ENCODE measurements at places on chromosomes 7 and 10.

GRCh38 chr10:8852546-8852945, 798.1 kb downstream of the GATA3 start:
- DNase-seq = no peak

DNA sequence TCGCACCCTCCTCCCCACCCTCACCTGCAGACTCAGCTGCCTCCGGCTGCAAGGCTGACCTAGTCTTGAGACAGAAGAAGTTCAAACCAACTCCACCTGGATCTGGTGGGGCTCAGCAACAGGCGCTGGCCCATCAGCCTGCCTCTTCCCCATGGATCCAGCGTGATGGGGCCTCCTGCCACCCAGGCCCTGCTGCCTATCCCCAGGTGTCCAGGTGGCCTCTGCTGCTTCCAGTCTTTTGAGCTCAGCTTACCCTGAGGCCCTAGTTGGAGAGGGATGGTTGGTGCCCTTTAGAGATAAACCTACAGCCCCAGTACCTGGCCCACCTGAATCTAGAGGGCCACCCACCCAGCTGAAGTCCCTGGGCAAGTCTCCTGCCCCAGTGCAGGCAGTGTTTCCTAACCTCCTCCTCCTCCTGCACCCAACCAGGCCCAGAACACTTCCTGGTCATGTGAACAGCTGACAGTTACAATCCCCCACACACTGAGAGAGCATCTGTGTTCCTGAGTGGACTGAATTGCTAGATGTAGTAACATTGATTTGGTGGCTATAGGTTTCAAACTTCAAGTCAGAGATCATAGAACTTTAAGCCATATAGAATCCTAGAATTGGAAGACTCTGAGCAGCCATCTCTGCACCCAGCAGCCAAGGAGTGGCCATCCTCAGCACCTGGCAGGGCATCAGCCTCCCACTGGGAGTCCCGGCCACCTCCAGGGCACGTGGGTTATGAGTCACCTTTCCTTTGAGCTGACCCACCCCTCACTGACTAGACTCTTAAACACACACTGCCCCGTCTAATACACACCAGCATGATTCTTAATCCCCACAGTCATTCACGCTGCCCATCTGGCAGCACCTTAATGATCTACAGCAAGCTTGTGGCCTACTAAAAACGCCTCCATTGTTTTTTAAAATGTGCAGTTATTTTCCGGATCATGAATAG, 51.9 kb downstream of the ALOX5 start:
- DNase-seq = no peak

DNA sequence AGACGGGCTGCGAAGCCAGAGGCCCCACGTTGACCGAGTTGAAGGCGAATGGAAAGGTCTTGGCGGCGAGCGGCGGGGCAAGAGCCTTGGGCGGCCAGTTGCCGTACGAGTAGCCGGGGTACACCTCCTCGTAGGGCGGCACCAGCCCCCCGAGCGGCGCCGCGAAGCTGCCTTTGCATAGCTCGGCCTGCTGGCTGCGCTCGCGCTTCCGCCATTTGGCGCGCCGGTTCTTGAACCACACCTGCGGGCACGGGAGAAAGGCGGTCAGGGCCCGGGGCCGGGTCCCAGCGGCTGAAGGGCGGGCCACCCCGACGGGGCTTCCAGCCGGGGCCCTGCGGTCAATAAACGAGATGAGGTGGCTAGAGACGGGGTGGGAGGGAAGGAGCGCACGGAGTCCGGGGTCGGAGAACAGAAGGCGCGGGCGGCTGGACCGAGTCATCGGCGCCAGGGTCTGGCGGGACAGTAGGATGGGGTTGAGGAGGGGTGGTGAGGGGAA, 4.8 kb downstream of the ELOVL3 start:
- DNase-seq = no peak

GRCh38 chr7:132743974-132744373, 167.7 kb upstream of the PLXNA4 start:
- no peak for DNase-seq

GRCh38 chr7:46746695-46747687, 825.9 kb upstream of the IGFBP3 start:
- no peak for DNase-seq

DNA sequence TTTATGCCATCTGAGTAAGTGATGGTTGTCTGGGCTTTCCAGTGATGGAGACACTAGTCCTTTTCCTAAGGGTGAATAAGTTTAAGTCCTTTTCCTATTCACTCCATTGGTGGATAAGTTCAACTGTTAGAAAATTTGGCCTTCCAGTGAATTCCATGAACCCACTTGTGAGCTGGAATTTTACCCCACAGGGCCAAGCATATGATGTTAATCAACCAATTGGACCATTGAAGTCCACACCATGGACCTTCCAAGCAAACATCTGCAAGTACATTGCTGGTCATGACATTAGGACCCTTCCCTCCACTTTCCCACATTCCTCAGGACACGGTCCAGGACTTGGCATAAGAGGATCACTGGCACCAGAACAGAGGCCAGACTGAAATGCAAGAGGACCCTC, 381.4 kb downstream of the RPS24 start:
- DNase-seq = no peak

- no peak for DNase-seq
Measured at GRCh38 chr7:952548-953441, 1.7 kb downstream of the ADAP1 start.

DNA sequence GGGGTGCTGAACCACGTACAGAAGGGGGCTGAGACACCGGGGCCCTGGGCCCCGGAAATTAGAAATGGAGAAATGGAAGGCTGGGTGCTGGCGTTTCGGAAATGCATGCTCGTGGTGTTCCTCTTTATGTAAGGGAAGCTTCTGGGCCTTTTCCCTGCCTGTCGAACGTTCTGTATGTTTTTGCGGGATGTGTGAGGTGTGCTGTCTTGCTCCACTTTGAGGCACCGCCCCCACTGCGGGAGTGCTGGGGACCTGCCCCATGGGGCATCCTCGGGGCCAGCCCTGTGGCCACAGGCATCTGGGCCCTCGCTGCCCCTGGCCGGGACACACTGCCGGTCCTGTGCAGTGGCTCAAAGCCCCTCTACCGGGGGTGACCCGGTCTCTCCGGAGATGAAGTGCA, 1.7 kb upstream of the VENTX start:
- no peak for DNase-seq

DNA sequence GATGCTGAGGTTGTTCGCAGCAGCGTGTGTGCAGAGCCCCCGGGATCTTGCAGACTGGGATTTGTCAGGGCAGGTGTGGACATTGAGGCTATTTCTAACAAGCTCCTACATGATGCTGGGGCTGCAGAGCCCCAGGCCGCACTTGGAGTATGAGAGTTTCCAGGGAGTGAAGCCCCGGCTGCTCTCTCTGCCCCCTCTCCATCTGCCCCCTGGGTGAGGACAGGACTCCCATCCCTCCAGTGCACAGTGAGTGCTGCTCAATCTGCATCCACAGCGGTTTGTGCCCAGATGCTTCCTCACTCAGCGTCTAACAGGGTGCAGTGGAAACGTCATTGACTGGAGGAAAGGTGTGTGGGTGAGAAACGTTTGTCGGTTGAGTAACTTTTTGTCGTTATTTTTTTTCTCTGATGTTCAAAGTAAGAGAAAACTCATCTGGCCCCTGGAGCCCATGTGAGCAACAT, 25.3 kb downstream of the IL2RA start:
- DNase-seq = no peak

- DNase-seq = no peak
Measured at GRCh38 chr10:124955243-124955642, 13.3 kb downstream of the ZRANB1 start.
